Kidney epithelial cell (primary cell): ENCODE measurements at places on chromosomes 13 and 19.

DNA sequence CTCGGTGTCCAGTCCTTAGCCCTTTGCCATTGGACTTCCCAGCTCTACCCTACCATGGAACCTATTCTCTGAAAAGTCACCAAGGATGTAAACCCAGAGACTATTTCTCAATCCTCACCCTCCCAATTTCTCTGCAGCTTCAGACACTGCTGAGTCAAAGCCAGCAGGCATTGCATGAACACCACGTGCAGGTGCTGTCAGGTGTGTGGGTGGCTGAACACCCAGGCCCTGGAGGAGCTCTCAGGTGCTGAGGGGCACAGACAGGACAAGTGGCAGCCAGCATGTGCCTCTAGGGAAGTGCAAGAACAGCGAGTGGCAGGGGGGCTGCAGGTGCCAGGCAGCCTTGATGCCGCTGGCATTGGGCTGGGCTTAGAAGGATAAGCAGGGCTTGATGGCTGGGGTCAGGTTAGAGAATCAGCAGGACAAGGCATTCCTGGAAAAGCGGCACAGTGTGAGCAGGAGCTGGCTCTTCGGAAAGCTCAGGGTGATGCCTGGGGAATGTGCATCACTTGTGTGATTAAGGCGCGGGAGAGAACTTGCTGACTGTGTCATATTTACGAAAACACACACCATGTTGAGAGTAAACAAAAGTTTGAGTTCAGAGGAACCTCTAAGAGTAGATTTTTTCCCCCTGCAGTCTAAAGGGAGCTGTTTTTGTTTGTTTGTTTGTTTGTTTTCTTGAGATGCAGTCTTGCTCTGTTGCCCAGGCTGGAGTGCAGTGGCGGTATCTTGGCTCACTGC is 83.8 kb downstream of the LNX2 start:
- DNase-seq = no peak

DNA sequence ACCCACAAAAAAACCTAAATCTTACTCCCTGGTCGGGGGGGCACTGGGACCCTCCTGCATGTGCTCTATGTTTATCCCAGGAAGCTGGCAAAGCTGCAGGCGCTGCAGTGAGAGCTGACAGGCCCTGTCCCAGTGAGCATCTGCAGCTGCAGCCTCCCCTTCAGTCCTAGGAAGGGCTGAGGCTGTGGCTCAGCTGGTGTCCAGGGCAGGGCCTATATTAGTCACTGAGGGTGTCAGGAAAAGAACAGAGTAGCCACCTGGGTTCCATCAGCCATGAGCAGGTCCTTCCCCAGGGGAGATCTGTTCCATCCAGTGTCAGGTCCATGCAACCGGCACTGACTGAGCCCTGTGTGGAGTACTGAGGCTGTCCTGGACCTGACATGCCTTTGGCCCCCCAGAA is 120.5 kb downstream of the TNFRSF19 start:
- DNase-seq = no peak

GRCh38 chr19:28471731-28472510 is 741.0 kb downstream of the UQCRFS1 start:
- DNase-seq = no peak

- peak; percentile 67 for DNase-seq
Measured at GRCh38 chr19:6056801-6057650, 53.3 kb downstream of the RFX2 start.

DNA sequence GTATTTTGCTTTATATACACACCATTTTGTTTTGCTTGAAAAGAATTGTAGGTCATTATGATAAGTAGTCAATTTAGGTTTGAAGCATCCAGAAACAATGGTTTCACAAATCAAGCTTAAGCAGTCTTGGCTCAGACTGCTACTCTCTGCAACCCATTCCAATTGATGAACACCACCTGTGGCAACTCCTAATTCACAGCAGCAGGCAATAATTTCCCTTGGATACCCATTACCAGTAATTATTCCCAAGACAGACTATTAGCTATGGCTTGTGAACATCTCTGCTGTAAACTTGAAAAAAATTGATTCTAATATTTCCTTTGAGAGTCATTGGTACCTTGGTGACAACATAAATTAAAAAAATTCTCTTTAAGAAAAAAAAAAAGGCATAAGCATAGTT is 299.3 kb upstream of the SLITRK6 start:
- no peak for DNase-seq

GRCh38 chr13:30898678-30899241 is 7.3 kb upstream of the MEDAG start:
- DNase-seq = peak; percentile 44

- no peak for DNase-seq
Measured at GRCh38 chr13:113049981-113050380, 55.6 kb upstream of the F7 start.

DNA sequence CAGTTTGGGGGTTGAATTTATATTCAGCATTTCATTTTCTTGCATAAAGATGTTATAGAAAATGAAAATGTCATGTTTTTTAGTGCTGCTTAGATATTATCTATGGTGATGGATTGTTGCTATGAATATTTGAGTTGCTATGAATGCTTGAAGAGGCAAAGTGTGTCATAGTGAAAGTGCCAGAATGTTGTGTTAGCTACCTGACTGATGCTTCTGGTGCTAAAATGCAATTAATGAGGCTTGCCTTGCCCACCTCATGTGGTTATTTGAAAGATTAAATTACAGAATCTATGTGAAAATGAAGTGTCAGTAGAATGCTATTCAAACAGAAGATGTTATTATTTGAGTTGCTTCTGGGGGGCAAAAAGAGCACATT is 62.7 kb upstream of the MYCBP2 start:
- DNase-seq = no peak

DNA sequence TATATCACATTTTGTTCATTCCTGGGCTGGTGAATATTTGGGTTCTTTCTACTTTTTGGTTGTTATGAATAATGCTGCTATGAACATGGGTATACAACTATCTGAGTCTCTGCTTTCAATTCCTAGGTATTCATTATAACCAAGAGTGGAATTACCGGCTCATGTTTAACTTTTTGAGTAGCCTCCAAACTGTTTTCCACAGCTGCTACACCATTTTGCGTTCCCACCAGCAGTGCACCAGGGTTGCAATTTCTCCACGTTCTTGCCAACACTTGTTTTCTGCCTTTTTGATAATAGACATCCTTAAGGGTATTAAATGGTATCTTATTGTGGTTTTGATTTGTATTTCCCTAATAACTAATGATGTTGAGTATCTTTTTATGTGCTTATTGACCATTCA is 16.8 kb downstream of the CDK8 start:
- DNase-seq = no peak

- no peak for DNase-seq
Measured at GRCh38 chr19:54480051-54480450, 7.0 kb upstream of the CDC42EP5 start.

DNA sequence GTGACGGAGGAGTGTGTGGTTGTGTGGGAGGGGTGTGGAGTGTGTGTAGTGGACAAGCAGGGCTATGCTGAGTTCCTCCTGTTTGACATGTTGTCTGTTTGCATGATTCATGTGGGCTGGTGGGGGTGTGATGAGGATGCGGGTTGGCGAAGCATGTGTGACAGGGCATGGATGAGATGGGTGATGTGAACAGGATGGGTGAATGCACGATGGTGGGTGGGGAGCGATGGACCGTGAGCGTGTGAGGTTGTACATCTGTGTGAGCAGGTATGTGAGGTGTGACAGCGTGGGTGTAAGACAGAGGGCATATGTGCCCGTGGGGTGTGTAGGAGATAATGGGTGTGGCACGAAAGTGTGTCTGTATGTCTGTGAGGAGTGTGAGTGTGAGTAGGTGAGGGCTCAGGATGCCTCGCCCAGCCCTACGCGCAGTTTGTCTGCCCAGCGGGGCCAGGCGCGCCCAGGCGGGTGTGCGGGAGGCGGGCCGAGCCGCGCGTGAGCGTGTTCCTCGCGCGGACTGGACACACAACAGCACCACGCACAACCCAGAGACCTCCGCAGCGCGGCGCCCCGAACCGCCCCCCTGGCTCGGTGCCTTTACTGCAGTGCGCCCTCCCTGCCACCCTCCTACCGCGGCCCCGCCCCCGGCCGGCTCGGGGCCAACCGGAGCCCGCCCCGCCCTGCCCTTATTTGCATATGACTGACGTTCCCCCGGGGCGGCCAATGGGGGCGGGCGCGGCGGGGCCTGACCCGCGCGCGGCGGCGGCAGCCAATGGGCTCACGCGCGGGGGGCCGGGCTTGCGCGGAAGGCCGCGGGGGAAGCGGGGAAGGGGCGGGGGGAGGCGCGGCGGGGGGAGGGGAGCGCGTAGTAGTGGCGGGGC is 14.4 kb downstream of the CIC start:
- DNase-seq = no peak

DNA sequence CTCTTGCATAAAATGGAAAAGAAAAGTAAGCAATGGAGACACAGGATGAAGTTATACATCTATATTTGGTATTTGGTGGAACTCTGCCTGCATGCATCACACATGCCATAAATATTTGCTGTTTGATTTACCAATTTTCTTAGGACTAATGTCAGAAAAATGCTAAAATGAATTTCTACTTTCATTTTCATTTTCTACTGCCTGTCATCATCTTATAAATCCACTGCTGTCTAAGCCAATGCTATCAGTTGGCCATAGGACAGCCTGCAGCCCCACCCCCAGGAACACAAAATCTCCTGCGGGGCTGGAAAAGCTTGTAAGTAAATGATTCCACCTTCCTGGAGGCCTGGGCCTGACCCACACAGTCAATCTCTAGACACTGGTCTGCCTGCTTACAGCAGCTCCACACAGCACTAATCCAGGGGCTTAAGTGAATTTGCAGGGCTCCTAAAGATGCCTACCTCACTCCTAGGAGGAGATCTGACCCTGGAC is 122.0 kb downstream of the ENOX1 start:
- peak; percentile 4 for DNase-seq

GRCh38 chr13:29480893-29481525 is 114.5 kb downstream of the SLC7A1 start:
- no peak for DNase-seq

GRCh38 chr19:6393074-6393982 is at the start of gene GTF2F1:
Gene GTF2F1, minus strand, starts transcription at chr19:6393164. Its CDS starts 169 bp downstream, at chr19:6392995.
- DNase-seq = peak; percentile 72
